Hair follicle dermal papilla cell (primary cell): ENCODE measurements at places on chromosomes 11 and 22. TPM values are rescaled to one million over a fixed set of nuclear protein-coding genes. Genes with fewer than 3 reads are reported as not detected.

The TRIM34 gene
- total RNA-seq = 6.8 and 11.2 TPM in 2 replicates

The P2RY6 gene
- total RNA-seq = 0.49 and 0.97 TPM in 2 replicates

The TLCD5 gene
- total RNA-seq = 6.5 and 7.4 TPM in 2 replicates

The OR5A1 gene
- total RNA-seq = not detected in 2 replicates

The OSBP2 gene
- total RNA-seq = 2.9 and 3.9 TPM in 2 replicates

The SMCO4 gene
- total RNA-seq = 11.0 and 14.3 TPM in 2 replicates
